ENCODE measurements at places on chromosomes 13 and 19. TPM values are rescaled to one million over a fixed set of nuclear protein-coding genes. Genes with fewer than 3 reads are reported as not detected.

ZNF667 gene
- total RNA-seq = not detected

KRTDAP gene
- total RNA-seq = not detected

GPR4 gene
- not detected for total RNA-seq

ZNF69 gene
- total RNA-seq = 2.0 TPM

Measured in HT-29 (cell line).